ENCODE measurements at places on chromosomes 4 and X.

DNA sequence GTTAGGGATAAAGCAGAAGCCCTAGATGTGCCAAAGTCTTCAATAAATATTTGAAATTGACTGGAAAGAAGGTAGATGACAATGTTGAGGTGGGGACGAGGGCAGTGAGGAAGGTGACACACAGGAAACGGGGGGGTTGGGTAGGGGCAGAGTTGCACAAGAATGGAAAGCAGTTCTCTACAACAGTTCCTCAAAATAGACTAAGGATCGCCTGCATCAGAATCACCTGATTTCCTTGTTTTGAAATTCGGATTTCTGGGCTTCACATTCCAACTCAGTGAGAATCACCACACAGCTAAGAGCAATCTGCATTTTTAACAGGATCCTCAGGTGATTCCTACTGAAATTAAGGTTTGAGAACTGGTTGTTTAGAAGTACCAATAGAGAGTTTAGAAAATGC lies 70.6 kb downstream of the ARFIP1 start:
- no peak for DNase-seq

DNA sequence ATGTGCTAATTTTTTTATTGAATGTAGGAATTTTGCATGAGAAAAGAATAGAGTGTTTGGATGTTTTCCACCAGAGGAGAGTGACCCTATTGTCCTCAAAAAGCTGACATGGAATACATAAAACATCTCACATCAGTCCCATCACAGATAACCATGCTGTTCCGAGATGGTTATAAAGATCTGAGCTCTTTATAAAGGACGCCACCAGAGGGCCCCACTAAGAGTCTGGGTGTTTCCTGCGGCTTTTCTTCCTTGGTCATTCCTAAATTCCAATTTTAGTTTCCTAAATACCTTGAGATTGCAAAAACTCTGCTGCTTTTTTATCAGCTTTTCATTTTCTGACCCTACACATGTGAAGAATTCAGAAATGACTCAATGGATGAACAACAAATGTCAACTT lies 504.5 kb upstream of the FRG1 start:
- no peak for DNase-seq

GRCh38 chr4:13536607-13537006 lies 7.7 kb downstream of the NKX3-2 start:
- DNase-seq: no peak

DNA sequence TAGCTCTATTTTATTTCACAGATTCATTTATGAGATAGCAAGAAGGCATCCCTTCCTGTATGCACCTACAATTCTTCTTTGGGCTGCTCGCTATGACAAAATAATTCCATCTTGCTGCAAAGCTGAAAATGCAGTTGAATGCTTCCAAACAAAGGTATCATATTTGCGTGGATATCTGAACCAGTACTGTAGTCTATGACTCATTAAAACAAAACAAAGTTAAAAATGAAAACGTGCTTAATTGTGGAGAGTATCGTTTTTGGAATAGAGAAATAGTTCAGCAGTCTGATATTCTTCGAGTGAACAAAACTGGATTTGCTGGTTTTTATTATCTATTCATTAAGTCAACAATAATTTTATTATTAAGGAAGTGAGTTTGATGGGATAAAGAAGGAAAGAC lies 6.3 kb downstream of the AFP start:
- DNase-seq: no peak

DNA sequence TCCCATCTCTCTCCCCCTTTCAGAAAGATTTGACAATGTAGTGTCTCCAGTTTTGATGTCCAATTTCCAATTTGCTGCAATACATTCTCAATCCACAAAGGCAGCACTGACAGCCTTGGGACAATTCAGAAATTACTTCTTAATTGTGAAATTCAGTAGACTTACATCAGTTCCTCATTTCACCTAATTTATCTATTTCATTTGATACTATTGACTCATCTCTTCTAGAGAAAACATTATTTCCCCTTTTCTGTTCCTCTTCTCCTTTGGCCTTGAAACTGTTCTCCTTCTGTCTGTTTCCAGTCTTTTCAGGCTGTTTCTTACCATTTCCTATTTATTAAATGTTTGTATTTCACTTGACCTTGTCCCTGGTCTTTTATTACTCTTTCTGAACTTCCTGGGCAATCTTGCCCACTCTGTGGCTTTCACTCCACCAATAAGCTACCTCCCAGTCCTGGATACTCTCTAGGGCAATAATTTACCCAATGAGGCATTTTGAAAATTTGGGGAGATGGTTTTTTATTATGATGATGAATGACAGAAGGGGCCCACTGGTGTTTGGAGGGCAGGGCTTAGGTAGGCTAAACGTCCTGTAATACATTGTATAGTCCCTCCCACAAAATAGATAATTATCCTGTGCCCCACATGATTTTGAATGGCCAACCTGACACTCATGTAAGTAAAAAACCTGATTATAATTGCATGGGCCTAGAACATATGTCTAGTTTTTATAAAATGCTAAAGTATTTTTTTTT lies 498.0 kb upstream of the BOD1L1 start:
- DNase-seq: no peak

DNA sequence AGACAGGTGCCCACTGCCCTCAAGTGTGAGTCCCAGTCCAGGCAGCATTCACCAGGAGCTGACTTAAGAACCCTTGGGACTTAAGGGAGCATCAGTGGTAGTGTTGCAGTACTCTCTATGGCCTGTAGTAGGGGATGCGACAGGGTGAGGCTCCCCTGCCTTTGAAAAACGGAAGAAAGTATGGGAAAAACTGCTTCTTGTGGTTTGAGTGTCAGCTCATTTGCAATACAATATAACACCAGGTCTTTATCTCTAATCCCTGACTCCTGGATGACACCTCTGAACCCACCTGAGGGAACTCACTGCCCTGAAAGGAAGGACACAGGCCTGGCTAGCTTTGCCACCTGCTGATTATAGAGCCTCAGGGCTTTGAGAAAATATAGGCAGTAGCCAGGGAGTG lies 176.0 kb downstream of the SMARCA1 start:
- no peak for DNase-seq

DNA sequence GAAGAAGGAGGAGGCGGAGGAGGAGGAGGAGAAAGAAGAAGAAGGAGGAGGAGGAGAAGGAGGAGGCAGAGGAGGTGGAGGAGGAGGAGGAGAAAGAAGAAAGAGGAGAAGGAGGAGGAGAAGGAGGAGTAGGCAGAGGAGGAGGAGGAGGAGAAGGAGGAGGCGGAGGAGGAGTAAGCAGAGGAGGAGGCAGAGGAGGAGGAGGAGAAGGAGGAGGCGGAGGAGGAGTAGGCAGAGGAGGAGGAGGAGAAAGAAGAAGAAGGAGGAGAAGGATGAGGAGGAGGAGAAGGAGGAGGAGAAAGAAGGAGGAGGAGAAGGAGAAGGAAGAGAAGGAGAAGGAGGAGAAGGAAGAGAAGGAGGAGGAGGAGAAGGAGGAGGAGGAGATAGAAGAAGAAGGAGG lies 19.9 kb downstream of the MRFAP1 start:
- DNase-seq: no peak

- DNase-seq: no peak
Observed at GRCh38 chrX:2185341-2186082, 315.3 kb downstream of the DHRSX start.

GRCh38 chrX:153669174-153669890 lies 4.3 kb downstream of the PNCK start:
- no peak for DNase-seq

DNA sequence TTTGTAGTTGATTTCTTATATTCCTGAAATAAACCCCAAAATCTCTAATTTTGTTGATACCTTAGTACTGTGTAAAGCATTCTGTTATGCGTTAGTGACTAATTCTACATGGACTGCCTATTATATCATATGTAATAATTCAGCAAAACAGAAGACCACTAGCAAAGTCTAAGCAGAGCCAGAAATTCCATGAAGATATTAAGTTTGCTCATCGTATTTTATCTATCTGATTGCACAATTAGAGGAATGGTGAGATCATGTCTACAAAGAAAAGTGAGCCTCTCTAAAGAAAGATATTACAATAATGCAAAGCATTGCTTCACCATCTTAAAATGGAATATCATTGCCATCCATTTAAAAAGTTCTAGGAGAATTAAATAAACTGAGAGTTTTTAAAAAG lies 374.6 kb upstream of the SLC7A11 start:
- DNase-seq: no peak

DNA sequence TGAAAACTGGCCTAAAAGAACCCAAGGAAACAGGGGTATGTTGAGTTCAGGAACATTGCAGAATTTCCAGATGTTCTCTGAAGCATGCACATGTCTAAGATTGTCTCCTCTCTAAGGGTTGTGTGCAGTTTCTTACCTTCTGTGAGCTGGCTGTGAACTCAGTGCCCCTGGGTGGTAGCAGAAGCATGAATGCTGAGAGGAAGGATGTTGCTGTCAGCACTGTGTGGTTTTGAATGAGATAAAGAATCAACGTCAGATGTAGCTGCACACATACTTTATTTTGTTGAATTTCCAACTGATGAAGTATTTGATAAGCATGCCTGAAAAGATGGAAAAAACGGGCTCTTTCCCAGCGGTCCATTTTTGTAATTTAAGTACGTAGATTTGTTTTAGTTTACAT lies 23.8 kb upstream of the CD38 start:
- no peak for DNase-seq

DNA sequence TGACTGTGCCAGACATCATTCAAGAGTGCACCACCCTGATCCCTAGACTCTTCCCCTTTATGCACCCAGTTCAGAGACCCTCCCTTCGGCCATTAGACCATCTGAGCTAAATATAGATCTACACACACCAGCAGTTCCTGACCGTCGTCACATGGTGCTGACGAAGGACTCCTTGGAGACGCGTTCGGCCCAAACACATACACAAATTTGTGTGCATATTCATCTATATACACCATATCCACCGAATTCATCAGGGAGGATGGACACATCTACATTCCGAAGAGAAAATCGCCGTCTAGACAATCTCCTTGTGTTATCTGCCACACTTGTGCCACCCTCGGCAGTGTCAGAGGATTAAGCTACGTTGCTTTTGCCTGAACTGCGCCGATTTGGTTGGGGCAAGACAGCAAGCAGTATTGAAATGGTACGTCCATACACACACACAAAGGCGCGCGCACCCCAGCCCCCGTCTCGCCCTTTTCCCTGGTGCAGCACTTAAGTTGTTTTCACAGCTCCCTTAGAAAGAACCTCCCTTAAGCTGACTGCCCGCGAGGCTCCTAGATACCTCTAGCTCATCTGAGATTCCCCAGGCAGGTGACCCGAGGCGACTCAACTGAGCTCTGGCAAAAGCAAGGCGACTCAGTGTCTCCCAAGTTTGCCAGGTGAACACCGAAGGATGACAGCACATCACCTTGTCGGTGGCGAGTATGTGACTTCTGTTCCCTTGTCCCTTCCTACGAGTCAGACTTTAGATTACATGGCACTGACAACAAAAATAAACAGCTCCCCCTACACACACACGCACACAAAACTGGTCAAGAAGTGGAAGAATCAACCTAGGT lies 1.0 kb downstream of the RASGEF1B start:
- DNase-seq: peak; percentile 67

- no peak for DNase-seq
Observed at GRCh38 chr4:59102311-59102710, 1992.1 kb upstream of the IGFBP7 start.

- no peak for DNase-seq
Observed at GRCh38 chr4:73621357-73621756, 1.1 kb upstream of the RASSF6 start.

- no peak for DNase-seq
Observed at GRCh38 chr4:145881576-145881975, 57.0 kb downstream of the ZNF827 start.

DNA sequence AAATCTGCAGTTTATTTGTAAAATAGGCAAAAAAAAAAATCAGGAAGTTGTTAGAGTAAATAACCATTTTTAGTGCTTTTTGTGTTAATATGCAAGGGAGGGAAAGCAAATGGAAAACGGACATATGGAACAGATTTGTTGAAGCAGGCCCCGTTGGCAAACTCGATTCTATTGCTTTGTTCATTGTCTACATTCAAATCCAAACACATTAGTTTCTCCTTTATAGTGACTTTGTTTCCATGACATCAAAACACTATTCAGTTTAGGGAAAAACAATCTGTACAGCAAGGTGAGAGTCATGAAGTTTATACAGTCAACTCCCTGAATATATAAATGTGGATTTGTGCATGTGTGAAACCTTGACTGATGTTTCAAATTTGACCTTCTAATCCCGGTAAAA lies 142.2 kb downstream of the FAM47A start:
- no peak for DNase-seq

- no peak for DNase-seq
Observed at GRCh38 chr4:146472404-146472803, 49.3 kb downstream of the SLC10A7 start.

DNA sequence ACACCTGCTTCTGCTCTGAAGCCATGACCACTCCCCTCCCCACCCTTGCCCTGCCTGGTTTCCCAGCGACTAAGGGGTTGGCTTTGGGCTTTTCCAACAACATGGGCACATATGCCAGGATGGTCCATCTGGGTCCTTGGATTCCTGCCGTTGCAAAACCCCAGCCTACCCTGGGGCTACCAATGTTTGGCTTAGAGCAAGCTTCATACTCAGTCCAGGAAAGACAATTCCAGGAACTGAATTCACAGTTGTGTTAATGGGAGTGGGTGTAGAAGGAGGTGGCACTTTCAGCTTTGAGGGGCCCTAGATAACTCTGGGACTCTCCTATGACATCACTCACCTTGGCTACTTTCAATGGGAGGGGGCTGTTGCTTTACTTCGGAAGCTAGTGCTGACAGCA lies 9.0 kb downstream of the FGFBP1 start:
- DNase-seq: no peak

DNA sequence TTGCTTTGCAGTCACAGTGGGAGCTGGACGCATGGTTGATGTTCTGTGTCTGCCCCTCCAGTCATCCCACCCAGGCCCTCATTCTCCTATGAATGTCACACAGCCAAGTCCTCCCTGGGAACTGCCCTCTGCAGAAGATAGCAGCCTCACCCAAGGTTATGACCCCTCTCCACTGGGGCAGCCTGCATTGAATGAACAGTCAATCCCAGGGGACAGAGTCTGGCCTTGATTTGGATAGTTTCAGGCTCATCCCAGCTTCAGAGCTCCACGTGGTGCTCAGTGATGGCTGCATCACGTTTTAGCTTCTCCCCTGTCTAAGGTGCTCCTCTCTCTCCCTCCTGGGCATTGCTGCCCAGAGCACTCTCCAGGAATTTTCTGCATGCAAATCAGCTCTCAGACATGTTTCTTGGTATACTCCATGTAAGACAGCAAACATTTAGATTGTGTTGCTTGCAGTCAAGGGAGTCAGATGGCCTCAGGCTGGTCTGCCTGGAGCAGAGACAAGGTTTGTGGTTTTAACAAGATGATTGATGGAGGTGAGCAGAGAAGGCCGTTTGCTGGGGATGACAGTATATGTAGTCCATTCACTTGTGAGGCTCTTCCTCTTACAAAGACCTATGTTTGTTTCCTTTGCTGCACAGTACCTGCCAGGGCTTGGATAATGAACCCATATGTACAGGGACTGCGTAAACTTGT lies 56.1 kb upstream of the MSX1 start:
- no peak for DNase-seq

GRCh38 chr4:1231637-1232360 lies 17.1 kb downstream of the CTBP1 start:
- no peak for DNase-seq

Measured in sciatic nerve (tissue), 2 donors.